NCI-H1417 (cell line): ENCODE measurements at places on chromosomes 4 and X.
A peak's percentile ranks its signal among the peaks of the same experiment; 100 is the strongest.

DNA sequence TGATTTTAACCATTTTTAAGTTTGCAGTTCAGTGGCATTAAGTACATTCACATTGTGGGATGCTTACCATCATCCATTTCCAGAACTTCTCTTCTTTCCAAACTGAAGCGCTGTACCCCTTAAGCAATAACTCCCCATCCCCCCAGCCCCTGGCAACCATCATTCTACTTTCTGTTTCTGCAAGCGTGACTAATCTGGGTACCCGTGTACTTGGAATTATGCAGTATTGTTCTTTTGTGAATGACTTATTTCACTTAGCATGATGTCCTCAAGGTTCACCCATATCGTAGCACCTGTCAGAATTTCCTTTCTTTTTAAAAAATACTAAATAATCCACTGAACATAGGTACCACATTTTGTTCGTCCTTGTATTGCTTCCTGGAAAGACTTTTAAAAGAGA is 32.9 kb downstream of the USP9X start:
- no peak for DNase-seq

DNA sequence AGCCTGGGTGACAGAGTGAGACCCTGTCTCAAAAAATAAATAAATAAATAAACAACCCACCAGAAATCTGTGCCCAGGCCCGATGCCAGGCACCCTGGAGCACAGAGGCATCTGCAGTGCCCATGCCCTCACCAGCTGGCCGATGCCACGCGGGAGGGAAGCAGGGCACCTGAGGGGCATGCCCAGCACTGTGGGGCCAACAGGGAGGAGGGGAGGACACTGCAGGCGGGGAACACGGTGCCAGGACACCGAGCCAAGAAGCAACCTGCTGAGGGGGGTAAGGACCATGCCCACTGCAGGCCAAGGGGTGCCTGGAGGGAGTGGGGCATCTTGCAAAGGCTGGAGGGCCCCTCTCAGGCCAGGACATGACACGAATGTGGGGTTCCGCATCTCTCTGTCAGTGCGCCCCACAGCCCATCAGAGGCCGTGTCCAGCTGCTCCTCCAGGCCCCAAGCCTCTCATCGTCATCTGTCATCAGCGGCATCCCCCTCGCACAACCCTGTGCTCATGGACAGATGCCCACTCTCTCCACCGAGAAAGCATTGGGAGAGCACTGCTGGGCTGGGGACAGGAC is 13.3 kb upstream of the DUSP9 start:
- no peak for DNase-seq

DNA sequence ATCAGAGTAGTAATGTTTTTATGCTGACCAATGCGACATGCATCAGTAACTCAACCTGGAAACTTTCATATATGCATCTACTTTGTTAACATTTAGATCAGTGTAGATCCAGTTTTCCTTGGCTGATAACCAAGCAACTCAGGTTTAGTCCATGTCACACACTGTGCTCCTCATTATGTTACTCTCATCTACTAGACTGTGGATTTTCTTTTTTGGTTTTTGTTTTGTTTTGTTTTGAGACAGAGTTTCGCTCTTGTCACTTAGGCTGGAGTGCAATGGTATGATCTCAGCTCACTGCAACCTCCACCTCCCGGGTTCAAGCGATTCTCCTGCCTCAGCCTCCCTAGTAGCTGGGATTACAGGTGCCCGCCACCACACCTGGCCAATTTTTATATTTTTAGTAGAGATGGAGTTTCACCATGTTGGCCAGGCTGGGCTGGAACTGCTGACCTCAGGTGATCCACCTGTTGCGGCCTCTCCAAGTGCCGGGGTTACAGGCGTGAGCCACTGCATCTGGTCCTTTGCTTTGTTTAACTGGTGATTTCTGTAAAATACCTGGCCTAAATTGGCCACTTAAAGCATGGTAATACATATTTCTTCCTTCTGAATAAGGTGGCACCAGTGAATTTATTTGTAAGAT is 48.6 kb downstream of the SMARCAD1 start:
- DNase-seq, result no peak

DNA sequence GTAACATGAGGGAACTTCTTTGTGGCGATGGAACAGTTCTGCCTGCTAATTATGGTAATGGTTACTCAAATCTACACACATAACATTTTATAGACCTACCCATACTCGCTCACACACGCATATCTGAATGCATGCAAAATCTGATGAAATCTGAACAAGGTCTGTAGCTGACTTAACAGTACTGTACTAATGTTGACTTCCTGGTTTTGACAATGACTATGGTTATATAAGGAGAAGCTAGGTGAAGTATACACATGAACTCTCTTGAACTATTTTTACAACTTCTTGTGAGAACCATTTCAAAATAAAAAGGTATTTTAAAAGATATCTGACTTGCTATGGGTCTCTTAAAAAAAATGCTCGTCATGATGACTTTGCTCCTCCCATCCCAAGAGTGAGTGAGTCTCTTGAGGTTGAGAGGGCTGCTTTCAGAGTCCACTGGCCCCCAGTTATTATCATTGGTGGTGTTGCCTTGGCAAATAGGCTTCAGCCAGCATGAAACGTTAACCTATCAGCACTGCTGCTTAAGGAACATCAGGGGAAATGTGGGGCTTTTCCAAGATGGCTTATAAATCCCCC is 99.8 kb downstream of the MTMR1 start:
- no peak for DNase-seq

GRCh38 chr4:23929248-23929647 is 39.4 kb upstream of the PPARGC1A start:
- no peak for DNase-seq

DNA sequence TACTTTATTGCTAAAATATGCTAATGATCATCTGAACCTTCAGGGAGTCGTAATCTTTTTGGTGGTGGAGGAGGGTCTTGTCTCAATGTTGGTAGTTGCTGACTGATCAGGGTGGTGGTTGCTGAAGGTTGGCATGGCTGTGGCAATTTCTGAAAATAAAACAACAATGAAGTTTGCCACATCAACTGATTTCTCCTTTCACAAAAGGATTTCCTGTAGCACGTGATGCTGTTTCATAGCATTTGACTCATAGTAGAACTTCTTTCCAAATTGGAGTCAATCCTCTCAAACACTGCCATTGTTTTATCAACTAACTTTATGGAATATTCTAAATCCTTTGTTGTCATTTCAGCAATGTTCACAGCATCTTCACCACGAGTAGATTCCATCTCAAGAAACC is 19.3 kb downstream of the DDIT4L start:
- DNase-seq, result no peak

DNA sequence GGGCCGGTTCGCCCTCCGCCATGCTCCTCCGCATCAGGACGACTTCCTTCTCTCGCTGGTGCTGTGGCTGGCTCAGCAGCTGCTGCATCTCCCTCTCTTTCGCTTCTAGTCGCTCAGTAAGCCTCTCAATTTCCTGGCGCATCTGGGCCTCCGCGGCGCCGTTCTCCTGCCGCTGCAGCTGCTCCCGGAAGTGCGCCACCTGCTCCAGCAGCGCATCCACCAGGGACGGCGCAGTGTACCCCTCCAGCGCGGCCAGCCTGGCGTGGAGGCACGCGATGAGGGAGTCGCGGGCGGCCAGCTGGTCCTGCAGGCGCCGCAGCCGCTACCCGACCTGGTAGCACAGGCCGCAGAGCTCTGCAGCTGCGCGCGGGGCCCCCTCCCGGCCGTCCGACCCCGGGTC is 97.4 kb upstream of the MED14 start:
- DNase-seq, result no peak

DNA sequence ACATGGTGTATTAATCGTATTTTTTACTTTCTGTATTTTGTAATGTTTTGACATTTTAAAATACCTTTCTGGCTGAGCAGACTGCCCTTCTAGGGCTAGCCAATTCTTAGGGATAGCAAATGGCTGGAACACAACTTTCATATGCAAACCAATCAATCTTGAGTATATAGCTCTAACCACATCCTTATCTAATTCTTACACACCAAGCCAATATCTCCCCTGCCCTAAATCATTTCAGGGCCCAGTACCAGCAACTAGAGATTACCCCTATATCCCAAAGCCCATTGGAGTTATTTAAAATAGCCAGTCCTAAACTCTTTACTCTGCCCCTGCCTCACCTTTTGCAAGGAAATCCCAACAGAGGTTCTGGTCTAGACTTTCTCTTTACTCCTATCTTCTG is 58.3 kb downstream of the INTS12 start:
- DNase-seq, result no peak

GRCh38 chrX:9134366-9134765 is 100.4 kb upstream of the FAM9B start:
- DNase-seq, result no peak

GRCh38 chrX:51955200-51955599 is 61.8 kb downstream of the MAGED1 start:
- no peak for DNase-seq

DNA sequence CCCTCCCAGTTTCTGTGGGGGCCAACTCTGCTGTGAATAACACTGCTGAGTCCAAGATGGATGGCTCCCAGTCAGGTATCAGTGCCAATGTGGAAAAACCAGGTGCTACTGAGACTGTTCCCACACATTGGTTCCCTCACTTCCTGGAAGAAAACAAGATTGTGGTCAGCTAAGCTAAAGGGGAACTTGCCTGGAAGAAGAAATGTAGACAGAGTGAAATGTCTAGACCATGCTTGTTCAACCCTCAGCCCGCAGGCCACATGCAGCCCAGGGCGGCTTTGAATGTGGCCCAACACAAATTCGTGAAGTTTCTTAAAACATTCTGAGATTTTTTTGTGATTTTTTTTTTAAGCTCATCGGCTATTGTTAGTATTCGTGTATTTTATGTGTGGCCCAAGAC is 28.6 kb upstream of the UTP14A start:
- DNase-seq, result no peak

GRCh38 chrX:136387951-136388502 is 87.3 kb downstream of the ADGRG4 start:
- no peak for DNase-seq

GRCh38 chr4:93289831-93290230 is 538.7 kb upstream of the ATOH1 start:
- no peak for DNase-seq

DNA sequence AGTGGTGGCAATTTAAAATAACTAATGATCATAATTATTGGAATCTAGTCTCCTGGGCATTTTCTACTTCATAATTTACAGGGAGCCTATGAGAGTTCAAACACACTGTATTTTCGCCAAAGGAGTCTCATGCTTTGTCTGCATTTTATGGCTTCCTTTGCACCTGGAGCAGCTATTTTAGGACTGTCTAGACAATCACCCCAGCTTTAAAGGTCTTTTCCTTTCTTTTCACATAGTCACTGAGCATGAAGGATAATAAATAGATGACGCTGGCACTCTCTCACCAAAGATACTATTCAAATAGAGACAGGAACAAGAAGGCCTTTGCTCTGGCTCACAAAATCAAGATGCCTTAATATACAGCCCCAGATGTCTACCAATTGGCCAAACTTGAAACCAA is 43.0 kb downstream of the AMELX start:
- DNase-seq, result peak; percentile 86

DNA sequence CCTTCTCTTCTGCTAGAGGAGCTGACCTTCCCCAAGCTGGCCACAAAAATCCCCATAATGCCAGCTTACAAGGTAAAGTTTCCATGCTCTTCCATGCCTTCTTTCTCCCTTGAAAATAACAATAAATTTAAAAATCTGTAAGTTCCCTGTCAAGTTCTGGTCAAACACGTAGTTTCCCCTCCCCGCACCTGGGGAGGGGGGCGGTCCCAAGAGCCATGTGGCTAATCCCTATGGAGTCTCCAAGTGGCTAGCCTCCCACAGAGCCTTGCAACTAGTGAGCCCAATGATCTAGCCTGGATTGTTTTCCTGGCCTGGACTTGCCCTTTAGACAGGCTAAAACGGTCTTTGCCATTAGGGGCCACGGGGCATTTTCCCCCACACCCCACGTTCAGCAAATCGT is 2.1 kb upstream of the NRK start:
- no peak for DNase-seq

- no peak for DNase-seq
Observed at GRCh38 chr4:2721586-2721985, 34.5 kb downstream of the TNIP2 start.

GRCh38 chr4:164357957-164358356 is 396.0 kb upstream of the SMIM31 start:
- no peak for DNase-seq

GRCh38 chr4:68183417-68183816 is 53.7 kb upstream of the TMPRSS11F start:
- no peak for DNase-seq

DNA sequence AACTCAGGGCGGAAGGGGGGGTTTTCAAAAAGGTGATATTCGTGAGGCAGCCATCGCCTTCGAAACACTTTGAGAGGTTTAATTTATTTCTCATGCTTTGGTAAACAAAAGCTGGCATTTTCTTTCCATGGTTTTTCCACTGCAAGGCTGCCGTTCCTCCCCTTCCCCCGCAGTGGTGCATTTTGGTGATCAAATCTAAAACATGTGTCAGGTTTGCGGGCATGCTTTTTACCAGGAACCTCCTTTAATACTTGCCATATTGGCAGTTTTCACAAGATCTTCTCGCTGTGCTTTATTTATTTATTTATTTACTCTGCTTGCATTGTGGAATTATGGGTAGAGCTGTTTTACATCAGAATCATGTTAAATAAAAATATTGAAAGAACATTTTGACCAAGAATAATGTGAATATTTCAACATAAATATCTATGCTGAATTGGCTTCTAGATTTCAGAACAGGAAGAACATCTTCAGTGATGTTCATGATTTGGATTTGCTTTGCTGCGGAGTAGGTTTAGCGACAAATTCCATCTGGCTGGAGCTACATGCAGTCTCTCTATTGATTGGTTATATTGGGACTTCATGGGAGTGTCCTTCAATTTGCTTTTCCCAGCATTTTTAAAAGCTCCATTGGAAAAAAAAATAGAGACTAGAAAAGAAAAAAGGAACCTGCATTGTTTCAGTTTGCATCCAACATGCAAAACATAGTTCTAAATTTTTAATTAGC is 54.4 kb downstream of the STOX2 start:
- peak; percentile 44 for DNase-seq

DNA sequence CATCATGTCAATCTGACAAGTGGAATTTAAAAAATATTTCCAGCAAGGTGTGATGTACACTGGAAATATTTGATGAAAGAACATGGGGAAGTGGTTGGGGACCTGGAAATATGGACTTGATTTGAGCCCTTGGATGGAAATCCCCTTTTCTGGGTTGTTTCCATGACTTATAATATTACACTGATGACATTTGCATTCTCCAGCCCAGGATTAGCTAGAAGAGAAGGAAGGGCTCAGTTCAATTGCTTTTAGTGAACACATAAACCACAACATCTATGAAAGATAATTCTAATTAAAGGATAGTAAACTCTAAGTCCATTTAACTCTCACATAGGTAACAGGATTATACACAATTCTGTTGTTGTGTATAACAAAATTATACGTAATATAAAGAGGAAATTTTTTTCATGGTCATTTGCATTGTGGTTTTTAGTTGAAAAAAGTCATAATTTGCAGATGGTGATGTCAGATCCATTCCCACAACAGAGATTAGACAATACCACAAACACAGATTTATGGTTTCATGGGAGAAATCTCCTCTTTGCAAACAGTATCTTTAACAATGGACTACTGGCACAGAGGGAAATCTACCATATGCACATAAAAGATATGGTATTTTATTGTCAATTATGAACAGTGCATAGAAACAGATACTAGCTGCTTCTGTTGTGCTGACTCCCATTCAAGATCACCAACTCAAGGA is 126.5 kb downstream of the DKK2 start:
- DNase-seq, result no peak
